ENCODE measurements at places on chromosomes 5 and 9.

GRCh38 chr5:163821142-163821541 lies 315.7 kb downstream of the MAT2B start:
- no peak for DNase-seq

DNA sequence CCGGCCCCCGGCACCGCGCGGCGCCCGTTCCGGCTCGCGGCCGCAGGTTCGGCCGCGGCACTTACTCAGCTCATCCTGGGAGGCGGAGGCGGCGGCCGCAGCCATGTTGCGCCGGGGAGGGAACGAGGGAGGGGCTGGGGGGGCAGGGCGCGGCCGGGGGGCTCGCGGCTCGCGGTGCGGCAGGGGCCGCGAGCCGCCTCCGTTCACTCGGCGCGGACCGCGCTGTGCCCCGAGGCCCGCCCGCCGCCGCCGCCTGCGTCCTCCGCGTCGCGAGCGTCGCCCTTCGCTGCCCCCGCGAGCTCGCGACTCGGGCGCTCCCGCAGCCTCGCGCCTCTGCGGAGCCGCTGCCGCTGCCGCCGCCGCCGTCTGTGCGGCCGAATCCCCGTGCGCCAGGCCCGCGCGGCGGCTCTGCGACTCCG lies 735 bp downstream of the ECPAS start:
- peak; percentile 44 for DNase-seq

GRCh38 chr9:122133263-122133983 lies 26.2 kb downstream of the NDUFA8 start:
- DNase-seq, result no peak

GRCh38 chr5:119943148-119943547 lies 313.8 kb downstream of the FAM170A start:
- no peak for DNase-seq

GRCh38 chr5:170287532-170287931 lies 10.0 kb downstream of the LCP2 start:
- DNase-seq, result no peak

GRCh38 chr5:44691802-44692201 lies 116.9 kb upstream of the MRPS30 start:
- DNase-seq, result no peak

GRCh38 chr9:135747311-135747710 lies 45.3 kb downstream of the KCNT1 start:
- no peak for DNase-seq

- no peak for DNase-seq
Observed at GRCh38 chr9:110762783-110763182, 94.2 kb downstream of the MUSK start.

GRCh38 chr9:113998525-113999255 lies 79.4 kb downstream of the AMBP start:
- no peak for DNase-seq

DNA sequence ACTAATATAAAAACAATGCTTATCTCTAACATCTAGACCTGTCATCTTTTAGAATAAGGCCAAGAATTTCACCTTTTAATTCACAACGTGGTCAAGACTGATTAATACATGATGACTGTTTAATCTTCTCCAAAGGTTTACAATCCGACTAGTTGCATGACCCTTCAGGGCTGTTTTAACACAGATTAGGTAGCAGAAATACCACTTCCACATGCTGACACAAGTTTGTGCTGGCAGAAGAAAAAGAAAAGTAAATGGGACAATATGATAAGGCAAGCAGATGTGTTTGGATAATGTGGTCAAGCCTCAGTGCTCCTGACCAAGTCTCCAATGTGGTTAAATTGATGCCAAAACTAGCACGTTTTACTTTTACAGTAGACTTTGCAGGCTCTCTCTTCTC lies 31.1 kb downstream of the SEMA6A start:
- no peak for DNase-seq

DNA sequence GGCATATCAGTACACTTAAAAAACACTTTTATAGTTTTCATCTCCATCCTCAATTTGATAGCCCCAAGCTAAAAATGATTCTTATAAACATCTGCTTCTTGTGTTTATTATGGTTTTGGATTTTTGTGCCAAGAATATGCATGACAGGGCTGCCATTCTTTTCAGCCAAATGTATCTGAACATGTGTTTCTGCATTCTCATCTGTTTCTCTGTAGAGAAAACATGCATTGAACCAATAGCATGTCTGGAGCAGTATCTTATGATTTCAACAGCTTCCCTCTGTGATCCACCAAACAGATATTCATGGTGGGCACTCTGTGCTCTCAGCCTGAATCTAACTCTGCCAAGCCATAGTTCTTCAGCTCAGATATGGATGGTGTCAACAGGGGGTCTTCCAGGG lies 99.3 kb upstream of the ERCC6L2 start:
- DNase-seq, result no peak

DNA sequence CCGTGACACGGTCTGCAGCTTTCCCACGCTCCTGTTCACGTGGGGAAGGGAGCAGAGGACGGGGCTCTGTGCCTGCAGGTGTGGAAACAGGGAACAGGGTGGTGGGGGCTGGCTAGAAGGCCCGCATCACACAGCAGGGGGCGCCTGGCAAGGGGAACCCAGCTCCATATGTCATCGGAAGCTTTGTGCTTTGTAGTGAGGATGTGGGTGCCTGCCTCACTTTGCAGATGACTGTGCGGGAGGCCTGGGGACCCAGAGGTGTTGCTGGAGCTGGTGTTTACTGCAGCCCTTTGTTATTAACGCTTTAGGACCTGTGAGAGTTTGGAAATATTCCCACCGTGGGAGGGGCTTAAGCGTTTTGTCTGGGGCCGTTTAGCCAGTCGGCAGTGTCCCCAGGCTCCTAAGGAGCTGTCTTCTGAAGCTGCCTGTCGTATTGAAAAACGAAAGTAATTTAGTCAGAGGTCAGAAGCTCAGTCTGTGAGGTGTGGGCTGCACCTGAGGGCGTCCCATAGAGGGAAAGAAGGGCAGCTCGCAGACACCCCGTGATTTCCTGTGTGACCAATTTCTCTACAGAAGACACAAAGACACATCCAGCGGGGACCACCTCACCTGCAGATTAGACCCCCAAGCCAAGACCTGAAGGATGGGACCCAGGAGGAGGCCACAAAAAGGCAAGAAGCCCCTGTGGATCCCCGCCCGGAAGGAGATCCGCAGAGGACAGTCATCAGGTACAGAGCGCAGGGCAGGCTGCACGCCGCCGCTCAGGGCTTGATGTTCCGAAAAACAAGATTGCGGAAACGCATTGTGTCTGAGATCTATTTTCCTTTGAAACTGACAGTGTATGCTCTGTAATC lies 9.1 kb downstream of the MAN1B1 start:
- DNase-seq, result peak; percentile 74

- DNase-seq, result no peak
Observed at GRCh38 chr5:123807177-123807945, 295.4 kb downstream of the CSNK1G3 start.

DNA sequence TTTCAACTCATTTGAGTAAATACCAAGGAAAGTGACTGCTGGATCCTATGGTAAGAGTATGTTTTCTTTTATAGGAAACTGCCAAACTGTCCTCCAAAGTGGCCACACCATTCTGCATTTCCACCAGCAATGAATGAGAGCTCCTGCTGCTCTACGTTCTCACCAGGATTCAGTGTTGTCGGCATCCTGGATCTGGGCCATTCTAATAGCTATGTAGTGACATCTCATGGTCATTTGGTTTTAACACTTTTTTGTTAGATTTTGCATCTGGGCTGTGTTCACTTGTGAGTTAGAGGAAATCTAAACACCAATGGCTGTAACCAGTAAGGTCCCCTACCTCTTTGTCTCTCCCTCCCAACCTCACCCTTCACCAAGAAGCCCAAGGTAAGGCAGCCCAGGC lies 115.9 kb downstream of the ATPSCKMT start:
- no peak for DNase-seq

- DNase-seq, result no peak
Observed at GRCh38 chr9:136026266-136026942, 65.2 kb upstream of the UBAC1 start.
